NCI-H1930 (cell line): ENCODE measurements at places on chromosomes 1 and 21.

DNA sequence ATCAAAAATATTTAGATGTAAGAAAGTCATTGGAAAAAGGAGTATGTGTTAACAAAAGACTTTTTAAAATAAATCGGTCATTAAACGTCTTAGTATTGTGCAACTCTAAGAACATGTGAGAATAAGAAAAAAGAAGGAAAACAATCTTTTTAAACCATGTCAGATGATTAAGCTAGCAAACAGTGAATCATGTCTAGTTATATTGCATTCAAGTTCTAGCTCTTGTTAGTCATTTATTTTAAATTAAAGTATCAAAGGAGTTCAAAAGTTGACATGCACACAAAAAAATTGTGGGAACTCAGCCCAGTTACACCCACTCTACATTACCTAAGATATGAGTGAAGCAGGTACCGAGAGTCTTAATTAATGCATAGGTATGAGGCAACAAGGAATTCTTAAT is 9.8 kb downstream of the FRRS1 start:
- DNase-seq, result no peak

DNA sequence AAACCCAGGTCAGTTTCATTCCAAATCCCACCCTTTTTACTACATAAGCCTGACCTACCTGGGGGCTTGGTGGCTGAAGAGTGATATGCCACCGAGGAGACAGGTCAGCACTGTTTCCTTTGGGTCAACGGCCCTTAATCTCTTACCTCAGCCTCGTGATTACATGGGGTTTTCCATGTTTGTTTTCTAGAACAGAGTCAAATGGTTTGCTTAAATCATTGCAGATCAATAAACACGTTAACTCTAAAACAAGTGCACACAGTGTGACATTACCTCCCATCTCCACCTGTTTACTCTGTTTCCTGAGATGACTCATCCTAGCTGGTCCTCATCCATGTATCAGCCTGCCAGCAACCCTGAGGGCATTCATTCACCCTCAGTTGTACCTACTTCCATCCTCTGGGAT is 40.8 kb upstream of the TP53BP2 start:
- no peak for DNase-seq

- peak; percentile 29 for DNase-seq
Observed at GRCh38 chr1:145889722-145890121, 4.1 kb upstream of the ANKRD35 start.

- DNase-seq, result no peak
Observed at GRCh38 chr1:45065083-45065482, 53.0 kb downstream of the UROD start.

GRCh38 chr1:28199328-28200233 is 23.1 kb upstream of the PTAFR start:
- no peak for DNase-seq

DNA sequence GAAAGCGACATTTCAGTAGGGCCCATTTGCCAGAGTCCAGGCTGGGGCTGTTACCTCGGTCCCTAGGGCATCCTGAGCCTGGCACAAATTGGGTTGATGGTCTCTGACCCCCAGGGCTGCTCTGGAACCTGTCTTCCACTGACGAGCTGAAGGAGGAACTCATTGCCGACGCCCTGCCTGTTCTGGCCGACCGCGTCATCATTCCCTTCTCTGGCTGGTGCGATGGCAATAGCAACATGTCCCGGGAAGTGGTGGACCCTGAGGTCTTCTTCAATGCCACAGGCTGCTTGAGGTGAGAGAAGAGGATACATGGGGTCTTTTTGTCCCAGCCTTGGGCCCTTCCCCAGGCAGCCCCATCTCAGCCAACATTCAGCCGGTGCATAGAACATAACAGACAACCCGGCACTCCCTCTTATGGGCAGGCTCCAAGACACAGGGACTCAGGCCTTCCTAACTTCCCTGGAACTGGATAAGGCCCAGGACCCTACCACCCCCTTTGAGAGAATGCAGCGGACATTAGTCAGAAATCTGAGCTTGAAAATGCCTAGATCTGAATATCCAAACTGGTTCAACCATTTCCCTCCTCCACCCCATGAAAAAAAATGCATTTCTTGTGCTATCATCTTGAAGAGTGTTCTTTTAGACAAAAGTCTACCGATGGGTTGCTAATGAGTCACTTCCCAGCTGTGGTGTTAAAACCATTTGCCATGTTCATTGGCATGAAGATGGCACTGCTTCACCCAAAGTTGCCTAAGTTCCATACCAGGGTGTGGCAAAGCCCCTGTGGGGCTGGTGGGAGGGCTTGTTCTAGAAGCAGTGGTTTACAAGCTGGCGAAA is 35.4 kb downstream of the PKP1 start:
- no peak for DNase-seq

- DNase-seq, result no peak
Observed at GRCh38 chr1:160125746-160126145, 10.2 kb downstream of the ATP1A2 start.

- no peak for DNase-seq
Observed at GRCh38 chr1:234089396-234089795, 184.9 kb downstream of the SLC35F3 start.

DNA sequence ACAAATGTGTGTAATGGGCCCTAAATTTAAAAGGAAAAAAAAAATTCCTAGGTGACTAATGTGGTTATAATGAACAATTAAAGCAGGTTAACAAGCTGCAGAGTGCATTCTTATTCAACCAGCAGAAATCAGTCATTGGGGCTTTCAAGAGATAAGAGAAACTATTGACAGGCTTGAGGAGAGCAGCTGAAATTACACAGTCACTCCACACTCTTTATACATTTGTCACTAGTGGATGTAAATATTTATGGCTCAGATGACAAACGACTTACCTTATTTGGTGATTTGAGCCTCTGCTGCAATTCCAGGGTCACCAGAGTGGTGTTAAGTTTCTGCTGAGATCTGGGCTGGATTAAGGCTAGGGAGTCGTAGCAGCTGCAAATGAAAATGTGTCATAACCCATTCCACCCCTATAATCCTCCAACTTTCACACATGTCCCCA is 896.3 kb downstream of the TTLL7 start:
- DNase-seq, result no peak
